Left renal pelvis (tissue), 4 donors: ENCODE measurements at places on chromosomes 3 and 15.

- no peak for DNase-seq
These were observed 134.1 kb downstream of the VPS8 start for GRCh38 chr3:184945886-184946625.

DNA sequence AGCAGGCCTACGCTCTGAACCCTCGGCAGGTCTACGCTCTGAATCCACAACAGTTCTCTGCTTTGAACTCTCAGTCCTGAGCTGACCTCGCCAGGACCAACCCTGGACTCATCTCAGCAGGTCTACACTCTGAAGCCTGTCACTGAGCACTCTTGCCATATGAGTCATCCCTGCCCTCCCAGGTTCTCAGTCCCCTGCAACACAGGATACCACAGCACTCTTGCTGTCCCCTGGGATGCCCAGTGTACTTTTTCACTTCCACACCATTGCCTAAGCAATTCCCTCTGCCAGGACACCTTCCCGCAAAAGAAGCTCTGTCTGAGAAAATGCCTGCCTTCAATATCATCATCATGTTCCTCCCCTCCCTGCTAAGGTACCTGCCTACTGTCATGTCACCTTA is 42.0 kb downstream of the NUP210 start:
- DNase-seq: no peak

DNA sequence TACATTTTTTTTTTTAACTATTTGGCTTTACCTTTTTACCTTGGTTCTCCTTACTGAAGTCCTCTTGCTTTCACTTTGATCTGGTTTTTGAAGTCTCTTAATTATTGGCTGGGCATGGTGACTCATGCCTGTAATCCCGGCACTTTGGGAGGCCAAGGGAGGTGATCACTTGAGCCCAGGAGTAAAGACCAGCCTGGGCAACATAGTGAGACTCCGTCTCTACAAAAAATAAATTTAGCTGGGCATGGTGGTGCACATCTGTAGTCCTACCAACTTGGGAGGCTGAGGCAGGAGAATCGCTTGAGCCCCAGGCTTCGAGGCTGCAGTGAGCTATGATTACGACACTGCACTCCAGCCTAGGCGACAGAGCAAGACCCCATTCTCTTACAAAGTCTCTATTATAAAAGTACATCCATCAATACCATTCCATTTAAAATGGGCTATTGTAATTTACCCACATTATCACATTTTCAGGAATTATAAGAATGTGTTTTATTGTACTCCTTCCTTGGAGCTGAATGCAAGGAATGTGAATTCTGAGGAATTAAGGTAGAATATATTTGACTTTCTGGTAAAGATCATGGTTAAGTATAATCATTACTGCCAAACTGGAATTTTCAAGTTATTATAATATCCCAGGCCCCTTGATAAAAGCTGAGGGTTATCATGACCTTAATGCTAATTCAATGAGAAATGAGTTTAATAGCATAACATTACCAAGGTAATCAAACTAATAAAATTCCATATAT is 49.0 kb downstream of the MSL2 start:
- no peak for DNase-seq

- no peak for DNase-seq
These were observed 105.5 kb downstream of the PYDC2 start for GRCh38 chr3:191566469-191566868.

- no peak for DNase-seq
These were observed 23.0 kb downstream of the GSK3B start for GRCh38 chr3:120071259-120071658.
